ENCODE measurements at places on chromosomes 7 and 10.

GRCh38 chr7:112014347-112014746 is 191.9 kb downstream of the DOCK4 start:
- no peak for DNase-seq

DNA sequence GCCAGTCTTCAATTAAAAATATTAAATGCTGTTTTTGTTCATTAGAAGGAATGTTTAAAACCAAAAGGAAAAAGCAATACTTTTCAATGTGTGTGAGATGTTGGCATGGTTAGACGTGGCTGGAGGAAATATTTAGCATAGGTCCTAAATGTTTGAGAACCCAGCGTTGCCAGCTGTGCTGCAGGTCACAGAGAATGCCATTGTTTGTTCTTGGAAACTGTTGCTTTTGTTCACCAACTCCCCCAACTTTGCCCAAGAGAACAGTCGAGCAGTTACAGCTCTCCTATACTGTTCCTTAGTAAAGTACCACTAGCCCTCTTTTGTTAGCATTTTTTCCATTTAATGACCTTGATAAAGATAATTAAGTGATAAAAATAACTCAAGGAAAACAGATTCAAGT is 44.5 kb upstream of the ELMO1 start:
- no peak for DNase-seq

DNA sequence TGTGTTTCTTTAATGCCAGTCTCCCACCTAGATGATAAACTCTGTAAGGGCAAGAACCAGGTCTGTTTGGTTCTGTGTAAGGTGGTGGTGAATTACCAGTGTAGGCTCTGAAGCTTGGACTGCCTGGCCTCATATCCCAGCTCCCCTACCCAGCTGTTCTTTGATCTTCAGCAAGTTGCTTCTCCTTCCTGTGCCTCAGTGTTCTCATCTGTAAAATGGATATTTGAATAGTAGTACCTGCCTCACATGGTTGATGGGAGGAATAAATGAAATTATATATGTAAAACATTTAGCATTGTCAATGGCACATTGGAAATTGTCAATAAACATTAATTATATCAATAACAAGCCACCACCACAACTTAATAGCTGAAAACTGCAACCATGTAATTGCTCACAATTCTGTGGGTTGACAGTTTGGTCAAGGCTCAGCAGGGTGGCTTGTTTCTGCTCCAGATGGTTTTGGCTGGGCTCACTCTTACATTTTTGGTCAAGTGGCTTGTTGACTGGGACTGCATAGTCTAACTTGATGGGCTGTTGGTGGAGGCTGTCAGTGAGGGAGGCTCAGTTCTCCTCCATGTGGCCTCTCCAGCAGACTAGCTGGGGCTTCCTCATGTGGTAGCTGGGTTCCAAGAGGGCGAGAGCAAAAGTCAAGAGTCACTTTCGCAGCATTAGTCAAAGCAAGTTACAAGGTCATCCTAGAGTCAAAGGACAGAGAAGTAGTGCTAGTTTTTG is 84.5 kb upstream of the DUSP5 start:
- DNase-seq: no peak

GRCh38 chr7:87797798-87798403 is 78.3 kb downstream of the SLC25A40 start:
- peak; percentile 81 for DNase-seq

- no peak for DNase-seq
These were observed 548.0 kb downstream of the TCERG1L start for GRCh38 chr10:130763491-130763890.

GRCh38 chr7:6409944-6410693 is 37.6 kb downstream of the DAGLB start:
- DNase-seq: no peak

- no peak for DNase-seq
These were observed 69.3 kb downstream of the HIPK2 start for GRCh38 chr7:139708541-139708940.

DNA sequence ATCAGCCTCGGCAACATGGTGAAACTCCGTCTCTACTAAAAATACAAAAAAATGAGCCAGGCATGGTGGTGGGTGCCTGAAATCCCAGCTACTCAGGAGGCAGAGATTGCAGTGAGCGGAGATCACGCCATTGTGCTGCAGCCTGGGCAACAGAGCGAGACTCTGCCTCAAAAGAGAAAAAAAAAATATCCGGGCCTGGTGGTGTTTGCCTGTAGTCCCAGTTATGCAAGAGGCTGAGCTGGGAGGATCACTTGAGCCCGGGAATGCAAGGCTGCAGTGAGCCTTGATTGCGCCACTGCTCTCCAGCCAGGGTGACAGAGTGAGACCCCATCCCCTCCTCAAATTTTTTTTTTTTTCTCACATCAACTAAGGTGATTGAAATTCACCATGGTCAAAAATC is 42.8 kb downstream of the CDC123 start:
- no peak for DNase-seq

DNA sequence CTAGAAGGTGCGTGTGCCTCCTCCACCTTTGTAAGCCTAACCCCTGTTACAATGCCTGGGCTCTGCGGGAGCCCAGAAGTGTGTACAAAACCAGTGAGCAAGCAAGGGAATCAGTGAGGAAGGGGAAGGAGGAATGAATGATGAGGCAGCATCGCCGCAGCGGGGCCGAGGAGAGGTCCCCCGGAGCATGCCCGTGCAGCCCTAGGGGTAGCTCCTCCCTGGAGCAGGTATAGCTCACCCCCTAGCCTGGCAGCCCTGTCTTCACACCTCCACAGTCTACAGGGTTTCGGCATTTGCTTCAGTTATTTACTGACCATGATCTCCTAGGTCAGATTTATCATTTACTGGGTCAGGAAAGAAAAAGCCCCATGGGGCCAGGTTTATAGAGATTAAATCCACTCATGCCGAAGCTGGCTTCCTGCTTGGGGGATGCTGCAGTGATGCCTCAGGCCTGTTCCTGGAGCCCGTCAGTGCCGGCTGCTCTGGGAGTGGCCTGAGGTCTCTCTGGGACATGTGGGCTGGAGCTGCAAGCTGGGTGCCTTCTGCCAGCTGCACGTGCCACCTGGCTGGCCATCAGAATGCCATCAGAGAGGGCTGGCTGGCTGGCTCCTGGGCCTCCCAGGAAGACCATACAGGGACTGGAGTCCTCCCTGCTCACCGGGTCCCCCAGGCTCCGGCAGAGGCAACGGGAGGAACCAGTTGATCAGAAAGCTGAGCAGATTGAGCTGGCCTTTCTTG is 138.9 kb downstream of the GRK5 start:
- no peak for DNase-seq

DNA sequence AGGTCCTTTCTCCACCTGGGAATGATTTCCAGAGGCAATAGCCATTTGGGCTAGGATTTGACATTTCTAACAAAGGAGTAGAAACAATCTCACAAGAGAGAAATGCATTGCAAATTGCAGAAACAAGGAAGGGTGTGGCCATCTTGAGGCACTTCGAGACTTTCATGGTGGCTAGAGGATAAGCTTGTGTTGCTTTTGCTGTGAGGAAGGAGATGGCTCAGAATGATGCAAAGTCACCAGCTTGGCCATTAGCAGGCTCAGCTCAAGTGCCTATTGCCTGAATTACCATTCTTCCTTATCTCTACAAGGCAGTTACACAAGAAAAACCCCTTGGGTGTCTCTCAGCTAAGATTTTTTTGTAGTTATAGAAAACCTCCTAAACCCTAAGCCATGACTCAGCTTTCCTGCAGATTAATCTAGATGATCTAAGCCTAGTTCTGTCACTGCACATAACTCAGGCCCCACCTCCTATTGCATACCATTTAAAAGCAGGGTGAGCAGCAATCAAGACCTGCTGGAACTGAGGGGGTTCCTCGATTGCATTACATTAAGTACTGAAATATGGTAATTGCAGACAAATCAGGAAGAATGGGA is 683.1 kb downstream of the NRG3 start:
- DNase-seq: no peak

DNA sequence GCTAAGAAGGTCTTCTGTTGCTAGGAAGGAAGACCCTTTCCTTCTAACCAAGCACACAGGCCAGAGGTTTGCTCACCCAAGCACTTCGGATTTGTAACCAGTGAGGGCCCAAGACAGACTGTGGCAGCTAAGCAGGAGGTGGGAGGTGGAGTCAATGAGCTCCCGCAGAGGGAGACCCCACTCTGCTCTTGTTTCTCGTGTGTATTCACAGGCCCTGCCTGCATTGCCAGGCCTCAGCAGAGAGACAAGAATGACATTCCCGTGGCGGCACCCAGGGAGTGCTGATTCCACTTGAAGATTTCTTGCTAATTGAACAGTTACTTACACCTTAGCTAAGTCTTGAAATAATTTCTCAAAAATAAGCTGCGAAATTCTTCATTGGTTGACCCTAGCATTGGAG is 13.4 kb downstream of the PKD1L1 start:
- no peak for DNase-seq

DNA sequence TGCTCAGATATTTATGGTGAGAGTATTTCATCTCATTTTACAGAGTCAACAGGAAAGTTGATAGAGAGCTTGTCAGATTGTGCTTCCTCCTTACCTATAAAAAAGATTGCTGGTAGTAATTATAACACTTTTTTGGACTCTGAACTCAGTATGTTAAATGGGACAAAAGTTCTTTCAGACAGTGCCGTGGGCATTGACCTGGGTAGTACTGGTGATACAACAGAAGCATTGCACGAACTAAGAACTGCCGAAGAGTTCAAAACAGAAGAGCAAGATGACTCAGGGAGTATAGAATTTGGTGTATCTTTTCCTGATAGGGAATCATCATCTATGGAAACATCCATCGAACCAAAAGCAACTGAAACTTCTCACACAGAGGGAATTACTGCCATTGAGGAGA is 58.6 kb downstream of the LOXL4 start:
- DNase-seq: no peak

DNA sequence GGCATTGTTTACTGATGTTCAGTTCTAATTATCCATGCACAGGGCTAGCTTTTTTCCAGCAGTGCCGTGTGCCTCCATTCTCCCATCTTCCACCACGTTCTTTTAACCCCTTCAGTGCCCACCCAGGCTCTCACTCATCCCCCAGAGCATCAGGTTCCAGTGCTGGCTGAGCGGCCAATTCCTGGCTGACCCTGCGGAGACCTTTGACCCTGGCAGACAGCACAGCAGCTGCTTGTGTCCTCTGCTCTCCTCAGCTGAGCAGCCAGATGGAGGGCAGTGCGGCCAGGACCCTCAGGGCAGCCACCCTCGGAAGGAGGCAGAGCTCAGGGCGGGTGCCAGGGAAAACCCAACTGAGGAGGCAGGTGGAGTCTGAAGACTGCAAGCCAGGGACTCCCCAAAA is 48.4 kb downstream of the ZNF503 start:
- DNase-seq: no peak

GRCh38 chr10:16828114-16828568 is 10.9 kb upstream of the RSU1 start:
- peak; percentile 69 for DNase-seq

DNA sequence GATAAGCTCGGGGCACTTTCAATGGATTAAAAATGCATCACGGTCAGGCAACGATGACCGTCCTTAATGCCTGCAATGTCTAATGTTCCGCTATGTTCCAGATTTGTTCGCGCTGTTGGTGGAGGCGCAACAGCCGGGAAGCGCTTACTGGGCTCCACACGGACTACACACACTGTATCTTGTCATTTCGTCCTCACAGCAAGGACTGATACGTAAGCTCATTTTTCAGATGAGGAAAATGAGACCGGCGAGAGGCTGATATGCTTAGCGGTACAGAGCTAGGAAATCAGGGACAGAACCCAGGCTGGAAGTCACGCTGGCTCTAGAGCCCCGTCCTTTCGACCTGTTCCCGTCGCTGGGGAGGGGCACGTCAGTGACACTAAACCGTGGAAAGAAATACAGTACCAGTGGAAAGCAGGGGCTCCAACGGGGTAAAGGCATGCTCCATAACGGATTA is 670 bp downstream of the TPK1 start:
- DNase-seq: no peak

All from foreskin keratinocyte (primary cell).